ENCODE measurements at places on chromosomes 1 and 21.

DNA sequence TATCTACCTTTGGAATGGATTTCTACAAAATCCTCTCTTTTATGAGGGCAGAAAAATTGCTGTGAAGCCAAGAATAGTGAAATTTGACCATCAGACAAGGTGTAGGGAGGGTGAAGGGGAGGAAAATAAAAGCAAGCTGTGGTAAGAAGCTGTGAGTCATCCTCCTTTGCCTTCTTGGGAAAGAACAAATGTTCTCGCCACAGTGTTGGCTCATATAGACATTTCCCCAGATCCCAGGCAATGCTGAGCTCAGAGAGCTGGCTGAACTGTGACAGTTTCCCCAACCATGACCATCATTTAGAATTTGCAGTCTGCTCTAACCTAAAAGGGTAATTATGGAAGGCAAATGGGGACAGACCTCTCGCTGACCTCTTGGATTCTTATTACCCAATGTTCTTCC lies 235.4 kb downstream of the PBX1 start:
- peak; percentile 76 for DNase-seq

DNA sequence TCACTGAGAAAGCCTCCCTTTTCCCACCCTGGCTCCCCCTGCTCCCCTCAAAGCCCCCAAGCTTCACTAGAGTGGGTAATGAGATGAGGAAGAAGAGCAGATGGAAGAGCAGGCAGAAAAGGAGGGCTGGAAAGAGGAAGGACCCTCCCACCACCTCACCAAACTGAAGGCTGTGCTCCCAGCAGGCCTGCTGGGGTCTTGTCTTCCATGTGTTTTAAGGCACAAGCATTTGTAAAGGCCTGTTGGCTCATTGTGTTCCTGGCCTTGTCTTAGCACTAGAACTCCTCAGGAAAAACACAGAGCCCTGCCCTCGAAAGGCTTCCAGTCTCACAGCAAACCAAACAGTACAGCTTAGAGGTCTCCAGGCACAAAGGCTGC lies 51.5 kb downstream of the TOMM20 start:
- no peak for DNase-seq

GRCh38 chr1:208766832-208767231 lies 522.6 kb upstream of the PLXNA2 start:
- DNase-seq = no peak

DNA sequence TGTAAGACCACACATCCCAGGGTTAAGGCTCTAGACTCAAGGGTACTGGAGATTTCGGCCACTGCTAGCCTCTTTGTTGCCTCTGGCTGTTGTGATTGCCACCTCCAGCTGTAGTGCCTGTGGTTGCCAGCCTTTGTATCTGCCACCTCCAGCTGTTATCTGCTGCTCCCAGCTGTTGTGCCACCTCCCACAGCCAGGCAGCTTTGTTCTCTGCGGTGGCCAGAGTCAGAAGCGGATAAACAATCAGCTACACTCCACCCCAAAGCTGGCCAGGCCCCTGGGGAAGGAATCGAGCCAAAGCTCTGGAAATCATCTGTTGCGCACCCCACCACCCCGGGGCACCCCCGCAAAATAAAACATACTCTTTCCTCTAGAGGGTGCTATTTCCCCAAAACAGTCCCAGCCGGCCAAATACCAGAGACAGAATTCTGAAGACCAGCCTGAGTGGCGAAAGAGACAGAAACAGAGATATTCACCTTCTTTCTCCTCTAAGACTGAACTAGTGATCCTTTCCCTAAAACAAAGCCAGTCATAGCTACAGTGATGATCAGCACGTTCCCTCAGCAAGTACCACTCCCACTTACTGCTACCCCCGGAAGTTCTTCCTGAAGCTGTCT lies 14.8 kb upstream of the PIGM start:
- no peak for DNase-seq

DNA sequence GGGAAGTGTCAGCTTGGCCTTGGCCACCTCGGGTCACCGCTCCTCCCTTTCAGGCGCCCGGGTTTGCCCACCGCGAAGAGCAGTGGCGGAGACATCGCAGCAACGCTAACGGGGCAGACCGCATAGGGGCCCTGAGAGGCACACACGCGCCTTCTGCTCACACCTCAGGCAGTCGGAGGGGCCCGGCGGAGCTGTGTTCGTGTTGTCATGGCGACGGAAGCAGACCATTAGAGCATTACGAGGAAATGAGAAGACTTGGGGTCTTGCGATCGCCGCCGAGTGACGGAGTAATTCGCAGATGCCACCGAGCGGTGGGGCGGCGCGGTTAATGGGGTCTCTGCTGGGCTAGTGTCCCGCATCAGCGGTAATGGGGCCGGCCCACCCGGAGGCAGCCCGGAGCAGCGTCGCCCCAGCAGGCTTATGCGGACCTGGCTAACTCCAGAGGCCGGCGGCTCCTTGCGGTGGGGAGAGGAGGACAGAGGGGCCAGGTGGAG lies 144.1 kb downstream of the TNR start:
- no peak for DNase-seq

DNA sequence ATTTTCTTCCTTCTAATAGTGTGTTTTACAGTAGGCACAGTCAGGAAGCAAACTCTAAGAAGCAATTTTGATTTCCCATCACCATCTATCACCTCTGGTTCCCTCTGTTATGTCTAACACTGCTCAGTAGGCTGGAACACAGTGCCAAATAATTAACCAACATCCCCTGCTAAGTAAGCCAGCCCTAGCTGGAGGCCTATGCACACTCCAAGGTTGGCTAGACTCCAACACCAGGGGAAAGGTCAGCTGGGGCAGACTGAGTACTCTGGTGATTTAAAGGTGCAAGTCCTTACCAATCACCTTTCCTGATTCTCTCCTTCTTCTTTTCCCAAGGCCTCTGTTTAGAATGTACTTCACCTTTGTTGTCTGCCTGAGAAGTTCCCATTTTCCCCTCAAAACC lies 46.5 kb upstream of the BEND5 start:
- DNase-seq = no peak

DNA sequence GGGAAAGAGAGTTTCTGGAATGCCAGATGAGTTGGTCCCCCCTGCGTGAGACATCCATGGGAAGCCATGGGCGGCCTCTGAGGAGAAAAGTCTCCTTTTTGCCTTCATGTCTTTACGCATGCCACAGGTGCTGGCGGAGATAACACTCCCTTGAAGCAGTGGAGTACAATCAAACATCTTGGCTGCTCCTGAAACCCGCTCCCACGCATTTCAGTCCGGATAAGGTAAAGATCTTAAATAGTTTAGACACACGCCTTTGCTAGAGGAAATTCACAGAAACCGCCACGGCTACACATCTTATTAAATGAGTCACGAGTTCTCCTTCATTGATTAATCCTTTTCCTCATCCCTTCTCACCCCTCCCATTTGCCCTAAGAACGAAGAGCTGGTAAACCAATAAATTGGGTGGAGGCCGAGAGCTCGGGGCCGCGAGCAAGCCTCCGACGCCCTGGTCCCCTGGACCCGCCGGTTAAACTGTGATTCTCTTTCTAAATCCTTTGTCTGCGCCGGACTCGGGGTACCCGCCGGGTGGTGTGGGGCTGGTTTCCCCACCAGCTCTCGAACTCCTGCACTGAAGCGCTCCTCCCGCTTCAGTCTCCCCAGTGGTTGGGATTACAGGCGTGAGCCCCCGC lies 6.6 kb upstream of the ZNF669 start:
- no peak for DNase-seq

- DNase-seq = no peak
Observed at GRCh38 chr1:1438531-1439381, 3.3 kb downstream of the VWA1 start.

DNA sequence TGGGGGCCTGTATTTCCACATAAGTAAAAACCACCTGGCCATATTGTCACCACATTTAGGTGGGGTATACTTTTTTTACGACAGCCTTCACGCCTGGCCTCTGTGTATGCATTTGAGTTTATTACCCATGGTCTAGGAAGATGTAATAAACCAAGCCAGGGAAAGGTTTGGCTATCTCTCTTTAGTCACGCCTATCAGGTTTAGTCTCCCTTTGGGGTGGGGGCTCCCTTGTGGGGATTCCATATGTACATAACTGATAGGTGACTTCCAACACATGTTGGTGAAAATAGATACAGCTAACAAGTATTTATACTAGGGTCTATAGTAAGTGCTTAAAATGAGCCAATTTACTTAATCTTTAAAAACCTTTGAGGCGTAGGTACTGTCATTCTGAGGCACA lies 4.2 kb downstream of the YBX1 start:
- DNase-seq = no peak

GRCh38 chr1:6281511-6282402 lies 20.9 kb upstream of the GPR153 start:
- no peak for DNase-seq

DNA sequence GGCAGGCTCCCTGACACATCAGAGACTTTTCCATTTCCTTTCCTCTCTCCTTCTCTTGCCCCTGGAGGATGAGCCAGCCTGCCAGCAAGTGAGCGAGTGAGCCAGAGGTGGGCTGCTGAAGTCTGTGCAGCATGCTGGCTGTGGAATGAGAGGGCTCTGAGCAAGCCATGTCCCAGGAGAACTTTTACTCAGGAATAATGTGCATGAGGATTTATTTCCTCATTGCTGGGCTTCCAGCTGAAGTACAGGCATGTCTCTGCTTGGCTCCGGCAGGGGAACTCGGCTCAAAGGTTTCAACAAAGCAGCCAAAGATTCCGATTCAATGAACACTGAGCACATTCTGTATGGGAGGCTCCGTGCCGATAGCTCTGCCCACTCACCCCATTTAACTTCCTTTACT lies 43.7 kb downstream of the UBIAD1 start:
- peak; percentile 24 for DNase-seq

DNA sequence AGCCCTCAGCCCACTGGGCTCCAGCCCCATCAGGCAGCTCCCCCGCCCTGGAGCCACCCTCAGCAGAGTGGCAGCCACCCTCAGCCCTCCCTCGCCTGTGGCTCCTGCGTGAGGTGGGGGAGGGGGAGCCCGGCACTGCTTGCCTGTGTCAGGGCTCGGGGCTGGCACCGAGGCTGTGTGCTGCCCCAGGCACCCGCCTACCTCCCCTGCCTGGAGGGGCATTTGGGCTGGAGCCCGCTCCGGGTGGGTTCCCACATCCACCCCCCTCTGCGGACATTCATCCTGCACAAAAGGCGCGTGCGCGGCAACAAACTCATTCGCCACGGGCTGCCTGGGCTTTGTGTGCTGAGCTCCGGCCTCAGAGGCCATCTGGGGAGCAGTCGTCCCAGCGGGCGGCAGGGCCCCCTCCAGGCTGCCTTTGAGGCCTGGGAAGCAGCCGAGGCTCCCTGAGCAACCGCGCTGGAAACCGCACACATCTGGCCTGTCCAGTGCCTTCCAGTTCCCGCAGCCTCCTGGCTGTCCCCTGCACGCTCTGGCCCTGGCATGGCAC lies 12.6 kb upstream of the TNFRSF14 start:
- no peak for DNase-seq

GRCh38 chr1:165431079-165431478 lies 13.8 kb downstream of the RXRG start:
- DNase-seq = no peak

- DNase-seq = no peak
Observed at GRCh38 chr1:62426237-62426636, 10.6 kb upstream of the USP1 start.

DNA sequence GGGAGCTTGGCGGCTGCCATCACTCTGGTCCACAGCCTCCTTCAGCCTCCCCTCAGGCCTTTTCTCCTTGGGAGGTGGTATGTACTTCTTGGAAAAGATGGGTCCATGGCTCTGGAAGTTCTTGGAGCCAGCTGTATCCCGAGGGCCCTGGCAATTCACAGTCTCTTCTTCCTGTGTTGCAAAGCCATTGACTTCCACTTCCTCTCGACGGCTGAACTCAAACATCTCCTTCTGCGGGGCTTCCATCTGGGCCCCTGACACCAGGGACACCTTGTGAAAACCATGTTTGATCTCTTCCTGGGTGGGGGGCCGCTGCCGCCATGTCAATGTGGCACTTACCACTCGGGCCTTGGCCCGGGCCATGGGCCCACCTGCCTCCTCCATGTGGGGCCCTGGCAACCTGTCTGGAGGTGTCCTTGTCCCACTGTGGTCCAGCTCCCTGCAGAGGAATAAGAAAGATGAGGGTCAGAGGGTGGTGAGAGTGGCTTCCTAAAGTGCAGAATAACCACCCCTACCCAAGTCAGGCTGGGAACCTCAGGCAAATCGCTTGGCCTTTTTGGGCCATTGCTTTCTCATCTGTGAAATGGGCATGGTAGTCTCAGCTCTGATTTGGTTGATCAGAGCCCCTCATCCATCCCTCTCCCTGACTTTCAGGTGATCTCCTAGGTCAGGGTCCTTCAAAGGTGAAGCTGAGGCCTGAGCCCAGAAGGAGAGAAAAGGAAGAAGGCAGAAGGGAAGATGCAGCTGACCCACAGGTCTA lies 7.5 kb downstream of the CRYBG2 start:
- DNase-seq = no peak

- DNase-seq = peak; percentile 8
Observed at GRCh38 chr1:216531263-216532239, 108.3 kb upstream of the USH2A start.

DNA sequence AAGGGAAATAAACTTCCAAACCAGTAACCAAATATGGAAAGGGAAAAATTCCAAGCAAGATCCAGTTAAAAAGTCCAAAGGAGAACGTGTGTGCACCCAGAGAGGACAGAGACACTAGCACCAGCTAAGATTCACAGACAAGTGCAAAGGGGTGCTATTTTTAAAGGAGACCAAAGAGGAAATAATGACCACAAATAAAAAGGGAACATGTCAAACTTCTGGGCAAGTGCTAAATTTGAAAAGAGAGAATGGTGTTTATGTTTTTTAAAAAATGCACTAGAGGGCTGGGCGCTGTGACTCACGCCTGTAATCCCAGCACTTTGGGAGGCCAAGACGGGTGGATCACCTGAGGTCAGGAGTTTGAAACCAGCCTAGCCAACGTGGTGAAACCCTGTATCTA lies 8.6 kb downstream of the JAM2 start:
- no peak for DNase-seq

DNA sequence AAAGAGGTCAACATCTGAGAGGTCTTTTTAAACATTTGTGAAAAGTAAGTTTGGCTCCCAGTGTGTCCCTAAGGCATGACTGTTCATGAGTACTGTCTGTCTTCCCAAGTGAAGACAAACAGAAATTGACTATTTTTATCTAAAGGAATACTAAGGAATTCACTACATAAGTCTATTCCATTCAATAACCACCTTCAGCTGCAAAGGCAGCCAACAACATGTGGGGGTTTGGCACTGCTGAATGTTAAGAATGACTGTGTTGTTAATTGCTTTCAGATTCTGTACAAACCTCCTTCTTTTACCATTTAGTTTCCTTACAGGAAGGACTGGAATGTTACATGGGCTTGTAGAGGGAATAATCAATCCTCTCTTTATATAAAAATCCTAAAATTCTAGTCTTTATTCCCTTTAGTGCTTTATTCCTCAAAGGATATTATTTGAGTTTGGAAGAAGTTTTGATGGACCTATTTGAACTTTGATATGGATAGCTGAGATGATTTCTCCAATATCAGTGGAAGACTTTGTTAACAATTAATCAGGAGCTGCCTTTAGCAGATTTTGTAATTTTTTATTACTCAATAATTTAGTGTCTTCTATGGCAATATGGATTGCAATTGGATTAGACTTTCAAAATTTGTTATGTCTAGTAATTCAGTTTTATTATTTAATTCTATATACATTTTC lies 201.7 kb upstream of the CHRM3 start:
- DNase-seq = peak; percentile 0

- no peak for DNase-seq
Observed at GRCh38 chr1:58282623-58283387, 263.7 kb downstream of the OMA1 start.

- DNase-seq = no peak
Observed at GRCh38 chr21:32826329-32827167, 55.0 kb upstream of the PAXBP1 start.
